HS-5 (cell line): ENCODE measurements at places on chromosomes 4 and X.

- DNase-seq = no peak
These were observed 74.4 kb downstream of the AFF1 start for GRCh38 chr4:87009095-87009648.

GRCh38 chr4:53234111-53234510 lies 131.8 kb downstream of the SCFD2 start:
- DNase-seq = no peak

DNA sequence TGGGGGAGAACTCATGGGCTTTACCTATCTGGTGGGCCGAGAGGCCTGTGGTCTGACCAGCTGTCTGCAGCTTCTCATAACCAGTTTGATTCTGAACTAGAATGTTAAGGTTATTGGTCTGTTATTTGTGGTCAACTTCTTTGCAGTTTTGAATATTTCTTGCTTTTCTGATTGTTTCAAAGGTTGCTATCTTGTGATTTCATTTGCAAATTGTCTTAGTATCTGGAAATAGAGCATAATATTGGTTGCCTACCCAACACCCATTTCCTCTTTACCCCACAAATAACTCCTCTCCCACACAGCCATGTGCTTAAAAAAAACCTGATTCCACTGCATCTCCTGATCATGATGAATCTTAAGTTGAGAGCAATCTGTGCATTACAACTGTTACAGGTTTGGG lies 39.1 kb upstream of the BMP2K start:
- no peak for DNase-seq

- DNase-seq = no peak
These were observed 316.8 kb downstream of the NAF1 start for GRCh38 chr4:162849937-162850336.

GRCh38 chr4:153242839-153243324 lies 38.6 kb downstream of the TRIM2 start:
- no peak for DNase-seq

DNA sequence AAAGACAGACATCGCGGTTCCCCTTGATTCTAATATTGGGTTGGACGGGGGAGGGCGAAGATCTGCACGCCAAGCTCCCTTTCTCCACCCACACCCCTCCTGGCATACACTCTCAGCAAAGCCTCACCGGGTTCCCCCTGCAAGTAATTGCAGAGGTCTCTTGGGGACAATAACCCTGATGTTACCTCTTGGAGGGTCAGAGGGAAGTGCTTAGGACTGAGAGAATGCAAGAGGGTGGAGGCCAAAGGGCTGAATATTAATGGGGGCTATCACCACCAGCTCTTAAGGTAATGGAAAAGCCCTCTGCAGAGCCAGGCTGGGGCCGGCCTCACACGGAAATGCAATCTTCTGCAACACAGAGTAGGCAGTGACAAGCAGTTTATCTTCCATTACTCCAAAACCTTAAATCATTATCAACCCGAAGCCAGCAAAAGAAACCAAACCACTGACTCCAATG lies 344.1 kb upstream of the GATB start:
- no peak for DNase-seq

- no peak for DNase-seq
These were observed 108.8 kb downstream of the CPZ start for GRCh38 chr4:8701126-8702019.

GRCh38 chr4:6472008-6472386 lies 417 bp downstream of the PPP2R2C start:
- DNase-seq = no peak

GRCh38 chr4:1593458-1593857 lies 90.7 kb downstream of the FAM53A start:
- no peak for DNase-seq

DNA sequence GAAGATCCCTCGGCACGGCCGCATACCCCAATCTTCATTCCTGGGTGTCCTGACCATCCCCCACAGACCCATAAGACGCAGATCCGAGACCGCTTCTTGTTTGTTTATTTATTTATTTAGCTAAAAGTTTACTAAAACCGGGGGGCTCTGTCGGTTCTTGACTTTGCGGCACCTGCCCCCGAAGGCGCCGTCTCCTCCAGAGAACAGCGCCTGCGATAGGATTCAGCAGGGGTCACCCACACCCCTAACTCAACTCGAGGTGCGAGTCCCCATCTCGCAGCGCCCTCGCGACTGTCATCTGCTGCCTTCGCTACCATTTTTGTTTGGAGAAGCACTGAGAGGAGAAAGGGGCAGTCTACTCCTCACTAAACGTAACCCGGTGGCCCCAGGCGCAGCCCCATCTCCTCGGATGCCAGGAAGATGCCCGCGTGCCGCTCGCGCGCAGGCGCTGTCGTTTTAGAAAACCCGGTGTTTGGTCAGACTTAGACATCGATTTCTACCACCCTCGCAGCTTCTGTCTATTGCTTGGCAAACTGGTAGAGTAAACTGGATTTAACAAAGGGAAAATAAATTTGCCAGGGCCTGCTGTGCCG lies 18.9 kb upstream of the GPR101 start:
- no peak for DNase-seq

DNA sequence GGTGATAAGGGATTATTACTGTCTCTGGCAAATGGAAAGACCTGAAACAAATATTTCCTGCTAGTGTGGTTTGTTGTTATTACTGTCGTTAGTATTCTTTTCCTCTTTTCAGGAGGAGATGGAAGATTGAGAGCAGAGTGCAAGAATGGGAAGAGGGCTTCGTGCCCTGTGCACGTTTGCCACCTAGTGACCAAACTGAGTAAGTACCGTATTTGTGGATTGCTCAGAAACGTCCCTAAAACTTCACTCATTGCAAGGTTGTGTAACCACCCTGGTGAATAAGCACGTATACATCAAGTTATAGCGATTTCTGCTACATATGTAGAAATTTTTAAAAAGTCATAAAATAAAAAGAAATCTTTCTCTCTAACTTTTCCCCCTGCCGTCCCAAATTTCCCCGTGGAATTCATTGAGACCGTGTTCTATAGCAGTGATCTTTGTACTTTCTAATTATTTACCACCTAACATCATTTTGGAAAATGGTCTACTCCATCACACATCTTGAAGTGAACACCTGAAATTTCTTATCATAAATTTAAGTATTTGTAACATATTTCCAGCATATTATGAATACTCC lies 24.3 kb downstream of the LINC00632 start:
- DNase-seq = no peak

DNA sequence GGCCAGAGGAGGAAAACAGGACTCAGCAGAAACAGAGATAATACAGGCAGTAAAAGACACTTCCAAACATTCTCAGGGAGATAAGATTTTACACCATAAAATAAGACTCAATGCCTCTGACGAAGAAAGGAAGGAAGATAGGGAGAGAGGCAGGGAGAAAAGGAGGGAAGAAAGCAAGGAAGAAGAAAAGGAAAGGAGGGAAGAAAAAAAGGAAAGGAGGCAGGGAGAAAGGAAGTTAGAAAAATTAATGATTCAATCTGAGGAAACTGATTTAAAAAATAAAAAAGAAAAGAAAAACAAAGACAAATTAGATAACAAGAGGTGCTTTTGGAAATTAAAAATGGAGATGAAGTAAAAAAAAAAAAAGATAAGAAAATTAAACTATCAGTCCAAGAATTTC lies 72.1 kb downstream of the PDS5A start:
- no peak for DNase-seq

GRCh38 chrX:13093529-13094140 lies 49.2 kb upstream of the FAM9C start:
- no peak for DNase-seq

DNA sequence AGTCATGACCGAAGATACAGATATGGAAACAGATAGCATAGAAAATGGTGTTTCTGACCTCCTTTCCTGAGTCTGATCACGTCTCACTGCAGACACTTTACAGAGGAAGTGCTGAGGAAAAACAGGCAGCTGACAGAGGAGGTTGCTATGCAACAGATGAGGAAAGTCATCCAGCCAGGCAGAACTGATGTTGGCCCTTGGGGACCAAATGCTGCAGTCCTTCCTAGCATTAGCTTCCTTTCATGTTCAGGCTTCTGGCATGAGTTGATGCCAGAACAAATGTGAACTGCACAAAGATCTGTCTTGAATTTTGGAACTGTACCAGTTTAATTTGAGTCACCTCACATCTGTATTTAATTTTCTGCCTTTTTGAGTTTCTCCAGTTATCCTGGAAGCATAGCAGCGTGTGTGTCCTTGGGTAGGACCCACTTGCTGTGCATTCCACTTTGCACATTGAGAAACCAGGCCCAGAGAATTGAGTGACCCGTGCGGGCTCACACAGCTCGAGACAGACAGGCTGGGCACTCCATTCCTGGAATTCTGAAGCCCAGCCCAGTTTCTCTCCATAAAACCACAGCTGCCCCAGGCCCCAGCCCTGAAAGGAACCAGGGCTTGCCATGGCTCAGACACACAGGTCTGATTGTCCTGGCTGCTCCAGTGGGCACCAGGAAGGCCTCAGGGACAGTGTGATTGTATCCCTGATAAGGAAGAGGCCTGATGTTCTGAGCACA lies 1.4 kb upstream of the MAGED1 start:
- DNase-seq = peak; percentile 54

DNA sequence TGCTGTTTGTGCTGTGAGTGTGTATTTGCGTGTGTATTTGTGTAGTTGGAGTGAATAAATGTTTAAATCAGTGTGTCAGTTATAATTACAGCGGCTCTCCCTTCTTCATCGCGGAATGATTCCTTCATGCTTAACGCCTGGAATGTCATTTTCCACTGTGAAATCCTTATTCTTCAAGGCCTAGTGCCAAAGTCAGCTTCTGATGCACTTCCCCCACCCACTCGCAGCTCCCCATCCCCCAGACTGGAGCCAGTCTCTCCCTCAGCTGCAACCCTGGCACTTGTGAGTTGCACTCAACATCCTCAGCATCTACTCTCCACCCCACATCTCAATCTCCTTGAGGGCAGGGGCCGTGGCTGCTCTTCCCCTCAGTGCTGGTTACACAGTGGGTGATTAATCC lies 583.0 kb downstream of the BCOR start:
- DNase-seq = no peak

DNA sequence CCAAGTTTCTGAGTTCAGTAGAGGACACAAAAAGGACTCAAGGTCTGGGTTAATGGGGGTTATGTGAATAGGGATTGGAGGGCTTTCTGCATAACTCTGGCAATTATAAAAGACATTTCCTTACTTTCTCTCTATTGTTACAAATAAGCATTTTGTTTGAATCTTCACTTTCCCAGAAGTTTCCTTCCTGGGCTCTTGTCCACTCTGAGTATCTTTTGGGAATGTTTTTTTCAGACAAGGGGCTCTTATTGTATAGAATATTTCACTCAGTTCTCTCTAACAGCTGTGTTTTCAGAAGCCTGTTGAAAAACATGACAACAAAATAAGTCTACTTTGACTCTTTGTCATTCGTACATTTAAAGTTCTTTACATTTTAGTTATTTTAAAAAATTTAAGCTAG lies 57.6 kb upstream of the MAP9 start:
- no peak for DNase-seq

- peak; percentile 2 for DNase-seq
These were observed 52.8 kb downstream of the FAM47C start for GRCh38 chrX:37060999-37061398.

DNA sequence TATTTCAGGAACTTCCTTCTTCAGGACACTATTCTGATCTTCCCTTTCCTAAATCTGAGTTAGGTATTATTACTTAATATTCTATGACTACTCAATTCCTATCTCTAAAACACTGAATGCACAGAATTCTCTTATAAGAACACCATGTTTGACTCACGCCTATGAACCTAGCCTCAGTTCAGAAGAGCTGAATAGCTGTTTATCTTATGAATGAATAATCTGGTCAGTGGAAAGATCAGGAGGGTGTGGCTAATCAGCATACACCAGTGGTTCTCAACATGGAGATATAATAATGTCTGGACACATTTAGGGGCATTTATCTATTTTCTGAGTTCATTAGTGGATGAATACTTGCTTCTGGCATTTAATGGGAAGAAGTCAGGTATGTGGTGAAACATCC lies 24.2 kb downstream of the EPHA5 start:
- DNase-seq = no peak

GRCh38 chrX:39642071-39642470 lies 455.7 kb downstream of the BCOR start:
- no peak for DNase-seq

- DNase-seq = no peak
These were observed 42.0 kb downstream of the PHKA2 start for GRCh38 chrX:18941896-18942295.

DNA sequence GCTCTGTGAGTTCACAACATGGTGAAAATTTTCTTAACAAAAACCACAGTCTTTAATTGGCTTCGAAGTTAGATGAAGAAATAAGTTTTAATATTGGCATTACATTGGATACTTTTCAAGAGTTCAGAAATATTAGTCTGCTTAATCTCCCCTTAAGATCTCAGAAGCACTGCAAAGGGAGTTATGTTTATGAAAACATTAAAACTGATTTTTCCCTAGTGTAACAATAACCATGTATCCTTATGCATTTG lies 1.5 kb downstream of the SETD7 start:
- no peak for DNase-seq

GRCh38 chrX:120468479-120468824 lies 644 bp downstream of the LAMP2 start:
- no peak for DNase-seq

DNA sequence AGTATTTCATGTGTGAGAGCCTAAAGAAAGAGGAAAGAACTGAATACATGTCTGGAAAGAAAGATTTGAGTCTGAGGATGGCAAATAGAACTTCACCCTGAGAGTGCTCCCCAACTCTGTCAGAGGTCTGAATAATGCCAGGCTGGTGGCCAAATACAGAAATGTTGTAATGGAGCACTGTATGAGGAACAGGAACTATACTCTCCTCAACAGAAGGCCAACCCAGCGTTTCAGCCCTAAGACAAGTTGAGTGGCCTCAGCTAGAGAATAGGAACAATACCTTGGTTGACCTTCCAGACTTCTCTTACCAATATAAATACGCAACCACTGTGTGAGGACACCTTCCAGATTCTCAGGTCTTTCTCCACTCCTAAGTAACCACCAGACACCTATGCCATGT lies 94.5 kb upstream of the STIM2 start:
- no peak for DNase-seq

- DNase-seq = no peak
These were observed 33.9 kb downstream of the PRSS12 start for GRCh38 chr4:118318931-118319330.

DNA sequence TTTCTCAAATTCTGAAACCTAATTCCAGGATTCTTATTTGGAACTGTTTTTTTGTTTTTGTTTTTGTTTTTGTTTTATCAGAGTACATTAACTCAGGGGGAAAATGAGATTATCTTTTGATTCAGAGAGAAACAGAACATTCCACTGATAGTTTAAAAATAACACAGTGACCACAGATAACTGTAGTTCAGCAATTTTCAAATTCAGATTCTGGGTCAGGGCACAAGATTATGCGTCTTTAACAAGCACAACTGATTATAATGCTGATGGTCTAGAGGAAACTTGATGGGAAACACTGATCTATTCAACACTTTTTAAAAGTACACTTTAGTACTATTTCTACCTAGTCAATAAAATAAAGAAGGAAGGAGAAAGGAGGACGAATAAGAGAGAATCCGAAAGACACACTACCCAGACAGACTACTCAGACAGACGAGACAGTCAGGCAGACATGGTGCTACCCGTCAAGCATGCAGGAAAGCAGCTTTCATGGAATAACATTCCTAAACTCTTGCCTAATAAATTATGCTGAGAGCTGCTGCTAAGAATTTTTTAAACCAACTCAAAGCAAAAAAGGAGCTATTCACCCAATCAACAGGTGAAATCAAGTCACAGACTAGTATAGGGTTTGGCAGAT lies 59.0 kb downstream of the APBB2 start:
- DNase-seq = no peak
